ENCODE measurements at places on chromosomes 11 and 22.

DNA sequence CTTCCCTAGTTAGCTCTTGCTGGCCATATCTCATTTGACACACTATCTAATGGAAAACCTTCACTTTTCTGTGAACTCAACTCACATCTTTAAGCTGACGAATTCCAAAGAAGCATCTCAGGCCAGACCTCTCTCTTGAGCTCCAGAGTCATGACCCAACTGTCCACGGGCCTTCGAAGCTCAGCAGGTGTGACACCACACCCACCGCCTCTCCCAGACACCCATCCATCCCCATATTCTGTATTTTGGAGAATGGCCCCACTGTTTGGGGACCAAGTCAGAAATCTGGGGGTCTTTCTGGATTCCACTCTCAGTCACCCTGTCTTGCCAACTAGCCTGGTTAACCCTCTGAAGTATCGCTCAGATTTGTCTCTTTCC lies 125.8 kb downstream of the ST3GAL4 start:
- no peak for DNase-seq

DNA sequence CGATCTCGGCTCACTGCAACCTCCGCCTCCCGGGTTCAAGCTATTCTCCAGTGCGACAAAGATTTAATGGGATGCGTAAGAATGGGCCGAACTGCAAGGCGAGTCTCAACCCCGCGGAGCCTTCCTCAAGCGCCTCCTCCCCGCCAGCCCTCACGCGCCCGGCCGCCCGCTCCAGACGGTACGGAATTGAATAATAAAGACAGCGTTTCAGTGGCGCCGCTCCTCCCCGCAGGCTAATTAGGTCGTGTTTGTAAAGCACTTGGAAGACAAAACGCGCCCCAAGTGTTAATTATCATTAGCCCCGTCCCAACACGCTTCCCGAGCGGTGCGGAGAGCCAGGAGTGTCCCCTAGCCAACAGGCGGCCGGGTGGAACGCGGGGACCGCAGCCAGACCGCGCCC lies 192.0 kb downstream of the BUD13 start:
- DNase-seq, result no peak

DNA sequence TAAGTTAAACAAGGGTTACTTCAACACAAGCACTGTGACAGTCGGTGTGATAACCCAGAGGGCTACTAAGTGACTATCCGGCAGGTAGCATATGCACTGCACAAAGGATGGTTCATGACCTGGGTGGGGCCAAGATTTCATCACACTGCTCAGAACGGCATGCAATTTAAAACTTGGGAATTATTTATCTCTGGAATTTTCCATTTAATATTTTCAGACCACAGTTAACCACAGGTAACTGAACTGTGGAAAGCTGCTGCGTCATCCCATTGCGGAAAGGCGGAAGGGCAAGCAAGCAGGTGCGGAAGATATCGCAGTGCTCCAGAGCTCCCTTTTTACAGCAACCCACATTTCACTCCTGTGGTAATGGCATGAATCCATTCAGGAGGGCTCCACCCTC lies 540.8 kb downstream of the INSC start:
- DNase-seq, result no peak

DNA sequence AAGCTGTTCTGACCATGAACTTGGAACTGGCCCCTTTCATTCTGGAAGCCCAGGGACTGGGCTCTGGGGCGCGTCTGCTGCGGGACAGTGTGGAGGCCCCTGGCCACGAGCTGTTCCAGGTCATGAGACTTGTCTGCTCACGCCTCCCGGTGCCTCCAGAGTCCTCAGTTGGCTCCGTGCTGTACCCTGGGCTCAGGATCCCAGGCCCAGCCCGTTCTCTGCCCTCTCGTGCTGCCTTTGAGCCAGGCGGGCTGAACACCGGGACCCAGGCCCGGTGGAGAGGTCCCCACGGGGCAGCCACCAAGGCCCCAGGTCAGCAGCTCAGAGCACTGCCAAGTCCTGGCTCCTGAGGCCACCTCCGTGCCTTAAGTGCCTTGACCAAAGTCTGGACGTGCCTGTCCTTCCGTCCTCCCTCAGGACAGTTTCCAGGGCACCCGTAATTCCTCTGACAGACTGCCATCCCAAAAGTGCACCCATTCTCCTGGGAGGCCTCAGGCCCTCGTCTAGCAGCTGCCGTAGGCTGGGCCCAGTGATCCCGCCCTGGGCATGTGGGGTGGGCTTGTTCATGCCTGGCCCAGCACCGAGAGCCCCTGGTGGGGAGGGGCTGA lies 36.3 kb upstream of the PPARA start:
- DNase-seq, result no peak

DNA sequence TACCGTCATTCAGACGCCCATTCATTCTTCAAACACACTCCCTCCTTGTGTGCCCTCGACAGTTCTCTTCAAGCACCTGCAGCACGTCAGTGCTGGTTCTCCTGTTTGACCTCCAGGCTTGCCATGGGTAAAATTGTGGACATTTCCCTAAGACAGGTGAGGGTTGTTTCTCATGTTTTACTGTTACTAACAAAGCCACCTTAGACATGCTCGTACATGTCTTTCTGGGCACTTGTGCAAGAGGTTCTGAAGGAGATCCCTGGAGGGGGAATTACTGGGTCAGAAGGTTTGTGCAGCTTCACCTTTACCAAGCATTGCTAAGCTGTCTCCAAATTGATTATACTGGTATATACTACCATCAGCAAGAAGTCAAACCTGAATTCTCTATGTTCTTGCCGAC lies 189.7 kb upstream of the TMEM45B start:
- peak; percentile 65 for DNase-seq

- no peak for DNase-seq
These were observed 416.7 kb upstream of the CADM1 start for GRCh38 chr11:115920841-115921480.

DNA sequence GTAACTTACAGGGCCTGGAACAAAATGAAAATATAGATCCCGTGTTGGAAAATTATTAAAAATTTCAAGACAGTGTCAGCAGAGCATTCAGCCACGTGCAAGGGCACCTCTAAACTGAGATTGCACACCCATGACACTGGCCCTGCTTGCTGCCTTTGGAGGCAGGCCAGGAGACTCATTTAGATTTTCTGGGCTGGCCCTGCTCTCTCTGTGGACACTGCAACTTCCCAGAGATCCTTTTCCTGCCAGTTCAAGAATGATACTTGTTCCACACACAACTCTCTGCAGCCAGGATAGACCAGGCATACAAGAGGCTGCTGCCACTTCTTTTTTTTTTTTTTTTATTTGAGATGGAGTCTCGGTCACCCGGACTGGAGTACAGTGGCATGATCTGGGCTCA lies 56.7 kb upstream of the PTPRJ start:
- no peak for DNase-seq

- DNase-seq, result no peak
These were observed 683 bp downstream of the PLA2G6 start for GRCh38 chr22:38180841-38181452.

DNA sequence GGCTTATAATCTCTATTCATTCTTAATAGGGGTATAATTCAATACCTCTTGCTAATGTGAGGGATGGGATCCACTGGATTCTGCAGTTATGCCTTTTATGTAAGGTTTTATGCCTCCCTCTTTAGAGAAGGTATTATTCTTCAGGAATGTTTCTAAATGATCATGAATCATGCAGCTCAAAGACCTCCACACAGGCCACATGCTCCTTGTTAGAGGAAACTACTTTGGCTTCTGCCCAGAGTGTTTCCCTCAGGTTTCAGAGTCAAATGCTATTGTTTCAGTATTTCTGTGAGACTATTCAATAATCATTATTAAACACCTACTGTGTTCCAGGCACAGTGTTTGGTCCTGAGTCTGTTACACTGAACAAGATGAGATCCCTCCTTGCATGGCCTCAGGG lies 115.9 kb downstream of the RAB38 start:
- DNase-seq, result no peak

DNA sequence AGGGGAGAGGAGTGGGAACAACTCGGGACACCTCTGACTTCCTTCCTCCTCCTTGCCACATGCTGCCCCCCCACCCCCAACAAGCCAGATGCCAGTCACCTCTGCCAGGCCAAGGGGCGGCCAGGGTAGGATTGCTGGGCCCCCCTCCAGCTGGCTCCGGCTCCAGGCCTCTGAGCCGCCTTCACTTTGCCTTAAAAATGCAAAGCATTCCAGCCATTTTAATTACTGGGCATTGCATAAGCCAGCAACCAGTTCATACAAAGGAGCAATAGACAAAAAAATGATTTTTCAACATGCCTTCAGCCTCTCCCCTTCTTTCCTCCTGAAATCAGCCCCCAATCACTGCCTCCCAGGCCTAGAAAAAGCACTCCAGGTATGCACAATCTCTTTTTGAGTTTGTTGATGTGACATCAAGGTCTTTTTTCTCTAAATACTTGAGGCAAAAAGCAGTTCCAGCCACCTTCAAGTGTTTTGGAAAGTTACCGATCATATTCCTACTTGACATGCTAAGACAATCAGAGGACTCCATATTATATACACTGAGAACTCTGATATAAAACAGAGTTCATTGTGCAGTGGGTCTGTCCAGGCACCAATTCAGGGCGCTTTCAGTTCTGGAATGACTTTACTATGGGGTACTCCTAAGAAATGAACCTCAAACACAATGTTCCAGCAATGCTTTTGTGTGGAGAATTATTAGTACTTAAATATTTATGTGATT lies 12.4 kb upstream of the TIMP3 start:
- DNase-seq, result no peak

- no peak for DNase-seq
These were observed 516 bp downstream of the OR52J3 start for GRCh38 chr11:5046754-5047330.

- peak; percentile 70 for DNase-seq
These were observed 32.2 kb downstream of the C11orf91 start for GRCh38 chr11:33668468-33668825.

- DNase-seq, result no peak
These were observed at the start of gene RASL10A for GRCh38 chr22:29315286-29316140. Gene RASL10A (minus strand): TSS chr22:29315697. CDS start chr22:29315246, 451 bp downstream.

GRCh38 chr22:43088984-43089717 lies at the start of gene TTLL1:
Gene TTLL1 (minus strand): TSS chr22:43089391. CDS start chr22:43075586, 13,805 bp downstream.
- DNase-seq, result no peak

GRCh38 chr11:8032576-8033304 lies 45.6 kb downstream of the EIF3F start:
- no peak for DNase-seq

GRCh38 chr22:35834061-35834460 lies 116.4 kb downstream of the APOL5 start:
- no peak for DNase-seq

DNA sequence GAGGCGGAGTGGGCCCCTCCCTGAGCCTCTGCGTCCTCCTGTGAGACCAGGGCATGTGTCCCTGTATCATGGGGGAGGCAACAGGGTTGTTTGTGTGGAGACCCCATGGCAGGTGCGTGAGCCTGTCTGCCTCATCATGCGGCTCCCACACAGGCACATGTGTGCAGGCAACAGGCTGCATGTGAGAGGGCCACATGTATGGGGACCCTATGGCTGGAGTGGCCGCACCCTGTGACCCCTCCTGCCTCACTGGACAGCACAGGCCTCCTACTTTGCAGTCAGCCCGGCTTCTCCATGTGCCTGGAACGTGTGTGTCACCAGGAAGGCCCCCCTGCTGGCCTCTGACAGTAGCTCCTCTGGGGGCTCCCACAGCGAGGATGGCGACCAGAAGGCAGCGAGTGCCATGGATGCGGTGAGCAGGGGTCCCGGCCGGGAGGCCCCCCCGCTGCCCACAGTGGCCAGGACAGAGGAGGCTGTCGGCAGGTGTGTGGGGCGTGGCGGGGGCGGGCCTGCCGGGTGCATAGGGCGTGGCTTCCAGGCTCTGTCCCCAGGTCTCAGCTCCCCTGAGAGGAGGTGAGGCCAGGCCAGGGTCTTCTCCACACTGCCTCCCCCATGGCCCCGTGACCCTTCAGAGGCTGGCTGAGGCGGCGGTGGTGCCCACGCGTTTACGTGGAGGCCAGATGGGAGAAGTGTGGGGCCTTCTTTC lies 34.1 kb downstream of the SBF1 start:
- no peak for DNase-seq

GRCh38 chr11:117070016-117070415 lies 28.2 kb downstream of the SIK3 start:
- no peak for DNase-seq

DNA sequence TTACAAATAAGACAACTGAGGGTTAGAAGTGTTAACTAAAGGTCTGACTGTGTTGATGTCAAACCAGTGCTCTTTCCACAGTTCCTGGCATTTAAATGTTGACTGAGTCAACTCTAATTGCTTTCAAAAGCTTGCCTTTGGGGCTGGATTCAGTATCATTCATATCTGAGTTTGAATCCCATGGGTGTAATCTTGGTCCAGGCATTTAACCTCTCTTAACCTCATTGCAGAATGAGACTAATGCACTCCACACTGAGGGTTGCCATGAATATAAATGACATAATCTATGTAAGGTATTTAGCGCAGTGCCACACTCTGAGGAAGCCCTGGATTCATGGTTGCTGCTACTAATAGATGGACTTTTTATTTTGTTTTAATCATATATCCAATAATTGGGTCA lies 274.3 kb downstream of the DDX10 start:
- no peak for DNase-seq

DNA sequence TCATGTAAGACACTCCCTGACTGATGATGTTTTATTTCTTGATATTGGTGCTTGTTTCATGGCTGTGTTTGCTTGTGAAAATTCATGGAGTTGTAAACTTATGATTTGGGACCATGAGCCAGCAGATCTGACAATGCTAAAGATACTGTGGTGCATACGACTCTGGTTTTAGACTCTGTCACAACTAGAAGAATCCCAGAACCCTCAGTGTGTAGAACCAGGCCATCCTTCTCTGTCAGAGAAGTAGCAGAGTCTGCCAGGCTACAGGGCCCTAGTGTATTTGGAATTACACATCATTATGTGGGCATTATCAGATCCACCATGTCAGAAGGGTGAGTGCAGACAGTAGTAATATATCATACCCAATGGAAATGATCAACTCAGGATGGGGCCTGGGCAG lies 209.8 kb upstream of the POU2AF2 start:
- no peak for DNase-seq

DNA sequence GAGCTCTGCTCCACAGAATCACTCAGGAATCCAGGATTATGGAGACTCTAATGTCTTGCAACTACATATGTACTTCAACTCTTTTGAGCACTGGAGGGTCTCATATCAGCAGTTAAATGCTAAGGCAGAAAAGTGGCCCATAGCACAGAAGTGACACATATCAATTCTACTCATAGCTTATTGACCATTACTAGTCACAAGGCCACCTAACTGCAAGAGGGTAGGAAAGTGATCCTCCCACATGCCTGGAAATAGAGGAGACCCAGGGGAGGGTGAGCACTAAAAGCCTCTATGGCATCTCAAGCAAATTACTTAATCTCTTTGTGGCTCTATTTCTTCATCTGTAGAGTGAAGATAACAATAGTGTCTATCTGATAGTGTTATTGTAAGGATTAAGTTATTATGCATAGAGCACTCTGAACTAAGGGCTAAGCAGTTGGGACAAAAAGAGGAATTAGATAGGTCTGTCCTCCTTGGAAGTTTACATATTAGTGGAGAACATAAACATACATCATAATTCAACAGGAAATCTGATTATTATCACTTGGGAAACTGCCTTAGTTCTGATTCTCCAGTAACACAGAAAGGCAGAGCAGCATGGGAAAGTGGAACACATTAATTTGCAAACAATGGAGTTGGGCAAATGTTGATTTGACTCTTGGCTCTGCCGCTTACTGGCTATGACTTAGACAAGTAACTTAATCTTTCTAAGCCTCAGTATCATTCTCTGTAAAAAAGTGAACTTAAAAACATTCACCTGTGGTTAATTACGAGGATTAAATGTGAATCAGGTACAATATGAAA lies 25.1 kb upstream of the USP47 start:
- no peak for DNase-seq
